ENCODE measurements at places on chromosomes 12 and 14. TPM values are rescaled to one million over a fixed set of nuclear protein-coding genes. Genes with fewer than 3 reads are reported as not detected.
A peak's percentile ranks its signal among the peaks of the same experiment; 100 is the strongest.

DTX1 gene
- total RNA-seq, result 4.7 TPM

- peak; percentile 53 for DNase-seq
- no peak overlapping the region for H3K27ac ChIP-seq
- H3K27me3 ChIP-seq, result no peaks in the 10 kb centered on the region
- H3K4me1 ChIP-seq, result peaks cover 11% of the 10 kb centered on the region
Observed at GRCh38 chr12:32997471-32997870, 100.9 kb upstream of the PKP2 start.

A2M gene
- not detected for total RNA-seq

DNA sequence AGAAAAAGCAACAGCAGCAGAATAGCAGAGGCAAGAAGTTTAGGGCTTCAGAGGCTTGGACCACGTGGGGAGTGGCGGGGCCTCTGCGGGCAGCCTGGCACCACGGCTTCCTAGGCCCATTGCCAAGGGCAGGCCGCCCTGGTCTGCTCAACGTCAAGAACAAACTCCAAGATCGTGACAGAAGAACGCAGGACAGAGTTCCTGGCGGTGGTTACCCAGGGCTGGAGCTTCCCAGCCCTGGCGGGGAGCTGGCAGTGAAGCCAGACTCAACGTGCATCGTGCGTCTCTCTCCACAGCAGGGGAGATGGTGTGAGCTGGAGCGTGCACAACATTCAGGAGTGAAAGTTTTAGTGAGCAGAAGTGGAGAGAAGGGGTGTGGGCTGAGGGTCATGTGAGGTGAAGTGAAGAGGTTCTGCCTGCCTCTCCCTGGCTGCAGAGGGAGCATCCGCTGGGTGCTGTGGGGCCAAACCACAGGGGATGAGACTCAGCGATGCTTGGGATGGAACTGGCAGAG, 13.9 kb upstream of the CACNA2D4 start:
- no peak overlapping the region for H3K27ac ChIP-seq
- no peaks in the 10 kb centered on the region for H3K4me1 ChIP-seq
- H3K4me3 ChIP-seq, result no peak overlapping the region
- no peaks in the 10 kb centered on the region for H3K27me3 ChIP-seq

GRCh38 chr12:113228394-113229028, 7.2 kb downstream of the TPCN1 start:
- peaks cover 8% of the 10 kb centered on the region for H3K4me1 ChIP-seq
- H3K36me3 ChIP-seq, result peaks cover 9% of the 10 kb centered on the region
- H3K4me3 ChIP-seq, result no peak overlapping the region
- H3K27ac ChIP-seq, result no peak overlapping the region

- no peak overlapping the region for H3K27ac ChIP-seq
- no peak overlapping the region for H3K4me3 ChIP-seq
- H3K27me3 ChIP-seq, result no peaks in the 10 kb centered on the region
Observed at GRCh38 chr14:43005807-43006206, 1399.1 kb downstream of the LRFN5 start.

IGFBP6 gene
- 16.6 TPM for total RNA-seq

KRT71 gene
- not detected for total RNA-seq

KCNC2 gene
- 0.10 TPM for total RNA-seq

DNA sequence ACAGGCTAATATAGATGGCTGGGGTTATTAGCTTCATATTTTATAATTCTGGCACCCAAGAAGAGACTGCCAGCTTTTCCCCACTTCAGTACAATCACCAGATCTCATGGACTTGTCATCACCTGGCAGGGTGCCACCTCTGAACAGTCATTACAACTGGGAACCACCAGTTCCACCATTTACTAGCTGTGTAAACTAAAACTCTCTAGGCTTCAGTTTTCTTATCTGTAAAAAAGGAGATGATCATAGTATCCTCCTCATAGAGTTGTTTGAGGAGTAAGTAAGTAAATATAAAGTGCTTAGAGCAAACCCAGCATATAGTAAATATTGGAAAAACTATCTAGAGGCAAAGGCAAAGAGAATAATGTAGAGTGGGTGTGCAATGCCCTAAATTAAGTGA, 19.3 kb downstream of the CPNE8 start:
- H3K27me3 ChIP-seq, result no peaks in the 10 kb centered on the region
- no peak overlapping the region for H3K4me3 ChIP-seq
- DNase-seq, result no peak
- H3K4me1 ChIP-seq, result no peaks in the 10 kb centered on the region

DNA sequence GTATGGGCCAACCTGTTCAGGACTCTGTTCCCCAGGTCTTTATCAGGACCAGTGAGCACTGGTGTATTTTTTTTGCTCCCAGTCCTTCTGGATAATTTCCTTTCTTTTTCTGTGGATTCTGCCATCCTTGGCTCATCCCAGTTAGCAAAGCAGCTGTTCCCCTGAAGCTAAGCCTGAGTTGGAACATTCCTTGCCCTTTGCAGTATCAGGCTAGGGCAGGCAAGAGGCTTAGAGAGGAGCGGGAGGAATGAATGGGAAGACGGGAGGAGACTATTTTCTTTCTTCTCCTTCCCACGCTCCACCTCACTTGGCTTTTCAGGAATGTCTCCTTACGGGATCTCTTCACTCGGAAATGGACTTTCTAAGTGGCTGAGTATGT, 29.2 kb downstream of the ERG28 start:
- H3K36me3 ChIP-seq, result no peaks in the 10 kb centered on the region
- no peaks in the 10 kb centered on the region for H3K27me3 ChIP-seq
- peak; percentile 78 for DNase-seq
- H3K27ac ChIP-seq, result peak overlapping the region; percentile 94
- H3K4me3 ChIP-seq, result peak overlapping the region; percentile 30
- H3K4me1 ChIP-seq, result peaks cover 29% of the 10 kb centered on the region

DNA sequence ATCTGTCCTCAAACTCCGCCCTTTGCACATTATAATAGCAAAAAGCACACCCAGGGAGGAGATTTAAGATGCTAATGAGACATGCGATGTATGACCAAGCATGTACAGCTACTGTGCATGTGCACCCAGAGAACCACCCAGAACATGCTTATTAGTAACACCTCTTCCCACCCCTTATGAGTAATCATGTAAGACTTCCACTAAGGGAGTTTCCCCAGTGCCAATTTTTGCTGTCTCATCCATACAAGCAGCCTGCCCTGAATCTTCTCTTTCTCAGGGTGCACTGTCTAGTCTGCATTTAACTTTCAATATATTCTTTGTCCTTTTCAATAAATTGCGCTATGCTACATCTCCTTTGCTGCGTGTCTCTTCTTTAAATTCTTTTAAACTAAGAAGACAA, 830.0 kb upstream of the NOVA1 start:
- no peaks in the 10 kb centered on the region for H3K36me3 ChIP-seq
- no peaks in the 10 kb centered on the region for H3K4me1 ChIP-seq
- no peak overlapping the region for H3K4me3 ChIP-seq
- no peaks in the 10 kb centered on the region for H3K27me3 ChIP-seq

DNA sequence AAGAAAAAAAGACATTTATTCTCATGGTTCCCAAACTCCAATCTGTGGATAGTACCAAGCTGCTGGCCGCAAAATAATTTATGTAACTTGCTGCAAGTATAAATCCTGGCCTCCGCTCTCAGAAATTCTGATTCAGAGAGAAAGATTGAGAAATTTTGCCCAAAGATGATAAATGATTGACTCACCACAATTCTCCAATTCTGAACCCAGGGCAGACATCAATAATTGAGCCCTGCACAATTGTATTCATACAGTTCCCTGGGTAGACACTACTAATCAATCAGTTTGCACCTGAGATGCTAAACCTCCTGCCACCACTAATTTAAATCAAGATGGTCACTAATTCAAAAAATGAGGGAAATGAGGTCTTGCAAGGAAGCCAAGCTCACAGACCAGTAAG, 38.2 kb downstream of the TRPV4 start:
- H3K36me3 ChIP-seq, result no peaks in the 10 kb centered on the region
- no peak for DNase-seq
- H3K27me3 ChIP-seq, result no peaks in the 10 kb centered on the region
- no peak overlapping the region for H3K27ac ChIP-seq
- H3K4me3 ChIP-seq, result no peak overlapping the region

SDR9C7 gene
- total RNA-seq, result not detected

- DNase-seq, result no peak
- H3K27me3 ChIP-seq, result no peaks in the 10 kb centered on the region
- H3K27ac ChIP-seq, result no peak overlapping the region
- no peaks in the 10 kb centered on the region for H3K4me1 ChIP-seq
- no peaks in the 10 kb centered on the region for H3K36me3 ChIP-seq
- H3K4me3 ChIP-seq, result no peak overlapping the region
Observed at GRCh38 chr12:58809064-58809607, 111.2 kb downstream of the LRIG3 start.

DNA sequence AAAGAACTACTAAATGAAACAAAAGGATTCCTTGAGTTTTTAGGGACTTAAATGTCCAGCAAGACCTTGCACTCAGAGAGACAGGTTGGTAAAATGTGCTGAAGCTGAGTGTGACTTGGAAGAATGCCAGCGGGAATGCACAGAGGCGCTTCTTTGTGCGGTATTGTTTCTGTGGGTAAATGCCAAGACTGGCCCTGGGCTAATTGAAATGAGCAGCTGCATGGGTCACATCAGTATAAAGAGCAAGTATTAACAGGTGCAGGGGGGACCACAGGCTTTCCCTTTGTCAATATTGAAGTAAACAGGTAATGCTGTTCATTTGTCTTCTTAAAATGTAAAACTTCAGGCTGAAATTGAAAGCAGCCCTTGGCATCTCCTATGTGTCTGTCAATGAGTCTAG, 74.3 kb downstream of the LMO3 start:
- H3K36me3 ChIP-seq, result no peaks in the 10 kb centered on the region
- no peak overlapping the region for H3K4me3 ChIP-seq
- no peak overlapping the region for H3K27ac ChIP-seq
- no peak for DNase-seq

OR4E2 gene
- total RNA-seq, result not detected

DNA sequence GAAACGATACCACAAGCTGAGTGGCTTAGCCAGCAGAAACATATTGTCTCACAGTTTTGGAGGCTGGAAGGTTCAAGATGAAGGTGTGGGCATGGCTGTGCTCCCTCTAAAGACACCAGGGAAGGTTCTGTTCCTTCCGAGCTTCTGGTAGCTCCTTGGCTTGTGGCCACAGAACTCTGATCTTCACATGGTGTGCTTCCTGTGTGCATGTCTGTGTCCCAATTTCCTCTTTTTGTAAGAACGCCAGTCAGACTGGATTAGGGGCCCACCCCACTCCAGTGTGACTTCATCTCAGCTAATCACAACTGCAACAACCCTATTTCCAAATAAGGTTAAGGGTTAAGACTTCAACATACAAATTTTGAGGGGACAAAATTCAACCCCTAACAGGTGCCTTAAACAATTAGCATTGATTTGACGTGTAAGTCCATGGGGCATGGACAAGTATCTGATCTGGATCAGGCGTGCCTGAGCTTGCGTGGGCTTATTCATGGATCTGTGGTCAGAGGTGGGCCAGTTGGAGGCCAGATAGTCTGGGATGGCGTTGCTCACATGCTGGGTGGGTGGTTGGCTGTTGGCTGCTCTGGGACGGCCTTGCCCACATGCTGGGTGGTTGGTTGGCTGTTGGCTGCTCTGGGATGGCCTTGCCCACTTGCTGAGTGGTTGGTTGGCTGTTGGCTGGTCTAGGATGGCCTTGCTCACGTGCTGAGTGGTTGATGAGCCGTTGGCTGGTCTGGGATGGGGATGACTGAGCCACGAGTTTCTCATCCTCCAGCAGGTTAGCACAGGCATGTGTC, 88.5 kb downstream of the LGMN start:
- H3K4me1 ChIP-seq, result no peaks in the 10 kb centered on the region
- no peak overlapping the region for H3K27ac ChIP-seq
- H3K36me3 ChIP-seq, result no peaks in the 10 kb centered on the region
- no peaks in the 10 kb centered on the region for H3K27me3 ChIP-seq
- no peak overlapping the region for H3K4me3 ChIP-seq

FLVCR2 gene
- total RNA-seq, result 3.3 TPM

DNA sequence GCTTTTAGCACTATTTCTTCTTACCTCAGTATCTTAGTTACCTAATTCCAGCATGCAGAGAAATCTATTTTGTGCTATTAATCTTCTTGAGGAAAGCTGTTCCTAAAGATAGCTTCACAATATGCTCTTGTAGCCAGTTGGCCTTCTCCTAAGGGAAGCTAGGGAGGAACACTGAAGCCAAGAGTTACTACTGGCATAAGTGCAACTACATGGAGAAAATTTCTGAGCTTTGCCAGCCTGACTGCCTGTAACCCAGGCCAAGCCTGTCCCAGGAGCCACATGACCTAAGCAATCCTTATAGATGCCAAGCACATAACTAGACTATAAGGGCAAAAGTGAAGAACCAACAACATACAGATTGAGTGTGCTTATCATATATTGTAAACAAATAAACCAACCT, 890.2 kb downstream of the FLRT2 start:
- no peak for DNase-seq
- no peaks in the 10 kb centered on the region for H3K4me1 ChIP-seq
- H3K27me3 ChIP-seq, result no peaks in the 10 kb centered on the region
- no peaks in the 10 kb centered on the region for H3K36me3 ChIP-seq
- H3K27ac ChIP-seq, result no peak overlapping the region

SLC7A8 gene
- total RNA-seq, result 105 TPM
